ENCODE measurements at places on chromosomes 5 and 9.

DNA sequence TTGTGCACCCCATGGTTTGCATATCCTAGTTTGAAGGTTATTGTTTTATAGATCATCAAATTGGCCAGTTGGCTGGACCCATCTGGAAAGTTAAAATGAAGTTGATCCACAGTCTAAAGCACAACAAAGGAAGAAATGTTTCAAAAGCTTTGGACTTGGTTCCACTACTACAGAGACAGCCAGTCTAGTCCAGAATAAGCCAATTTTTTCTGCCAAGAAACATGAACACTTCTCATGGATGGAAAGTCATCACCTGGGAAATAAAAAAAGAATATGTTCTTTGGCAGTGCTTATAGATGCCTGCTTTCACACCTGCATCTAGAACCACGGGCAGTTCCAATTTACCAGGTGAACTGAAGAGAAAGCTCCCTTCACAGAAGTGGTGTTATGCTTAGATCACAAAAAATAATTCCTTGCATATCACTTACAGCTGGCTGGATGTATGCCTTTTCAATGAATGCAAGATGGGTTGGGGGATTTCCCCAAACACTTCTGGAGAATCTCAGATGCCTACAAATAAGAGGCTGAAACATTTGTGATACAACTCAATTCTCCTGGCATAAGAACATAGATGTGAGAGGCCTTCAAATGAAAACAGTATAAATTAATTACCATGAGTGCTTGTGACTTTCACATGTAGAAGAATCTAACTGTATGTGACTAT lies 26.9 kb downstream of the C9 start:
- peak; percentile 6 for DNase-seq

GRCh38 chr5:135047347-135047695 lies 13.3 kb upstream of the PITX1 start:
- DNase-seq, result no peak

DNA sequence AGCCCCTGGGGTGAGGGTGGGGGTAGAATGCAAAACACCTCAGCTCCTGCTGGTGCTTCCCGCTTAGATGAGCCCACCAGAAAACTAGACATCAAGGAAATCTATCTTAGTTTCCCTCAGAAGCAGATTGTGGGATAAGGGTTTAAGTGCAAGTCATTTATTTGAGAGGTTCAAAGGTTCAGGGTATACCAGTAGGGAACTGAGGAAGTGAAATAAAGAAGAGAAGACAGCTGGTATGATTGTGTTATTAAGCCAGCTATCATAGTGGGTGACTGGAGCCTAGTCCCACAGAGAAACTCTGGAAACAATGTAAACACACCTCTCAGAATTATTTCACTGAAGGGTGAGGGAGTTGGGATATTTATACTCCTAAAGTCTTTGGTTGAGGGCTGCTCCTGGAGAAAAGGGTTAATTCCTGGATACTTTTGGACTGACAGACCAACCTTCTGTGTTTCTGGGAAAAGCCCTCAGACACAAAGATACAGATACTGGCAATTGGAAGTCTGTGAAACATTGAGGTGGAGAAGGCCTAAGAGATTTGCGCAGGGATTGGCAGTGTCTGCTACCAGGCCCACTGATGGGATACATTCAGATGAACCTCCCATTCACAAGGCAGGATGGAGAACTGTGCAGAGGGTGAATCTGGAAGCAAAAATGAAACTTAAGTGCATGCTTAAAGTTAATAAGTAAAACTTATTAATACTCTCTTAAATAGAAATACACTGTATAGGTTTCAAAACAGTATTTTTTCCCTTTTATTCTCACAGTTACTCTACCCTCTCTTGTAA lies 6.4 kb upstream of the DCTN4 start:
- no peak for DNase-seq

- no peak for DNase-seq
These were observed 191.4 kb downstream of the MTRR start for GRCh38 chr5:8060235-8060952.

DNA sequence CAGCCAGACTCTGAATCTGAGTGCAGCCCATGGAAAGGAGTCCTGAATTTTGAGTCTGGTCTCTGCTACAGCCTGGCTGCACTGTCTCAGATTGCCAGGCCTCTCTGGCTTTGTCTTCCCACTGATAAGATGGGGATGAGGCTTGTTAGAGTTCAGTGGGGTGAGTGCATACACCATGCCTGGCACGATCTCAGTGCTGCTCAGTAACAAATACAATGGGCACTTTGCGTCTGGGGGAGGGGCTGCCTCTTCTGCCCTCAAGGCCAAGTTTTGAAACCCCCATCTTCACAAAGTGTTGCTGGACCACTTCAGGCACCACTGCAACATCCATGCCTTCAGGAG lies 49.0 kb downstream of the PPARGC1B start:
- no peak for DNase-seq

- no peak for DNase-seq
These were observed 606.4 kb upstream of the RORB start for GRCh38 chr9:73890685-73891277.

- DNase-seq, result peak; percentile 80
These were observed 77.7 kb downstream of the DNAH5 start for GRCh38 chr5:13866792-13867191.

DNA sequence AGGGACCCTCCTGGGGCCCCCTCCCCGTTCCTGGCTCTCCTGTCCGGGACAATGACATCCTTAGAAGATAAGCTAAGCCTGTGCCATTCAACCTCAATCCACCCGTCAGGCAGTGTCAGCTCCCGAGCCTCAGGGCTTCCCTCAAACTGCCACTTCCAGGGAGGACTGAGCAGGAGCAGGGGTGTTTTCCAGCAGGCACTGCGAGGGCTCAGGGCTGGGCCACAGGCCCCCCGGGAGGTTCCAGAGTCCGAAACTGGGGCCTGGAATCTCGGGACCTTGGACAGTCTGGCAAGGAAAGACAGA lies 26.2 kb downstream of the LHX3 start:
- no peak for DNase-seq

GRCh38 chr9:81293651-81294050 lies 395.7 kb downstream of the TLE1 start:
- DNase-seq, result no peak

GRCh38 chr9:99162759-99163364 lies 57.9 kb downstream of the TGFBR1 start:
- DNase-seq, result peak; percentile 82

- DNase-seq, result no peak
These were observed 59.6 kb downstream of the PRUNE2 start for GRCh38 chr9:76846297-76846696.

GRCh38 chr9:115694014-115694413 lies 459.6 kb upstream of the PAPPA start:
- DNase-seq, result peak; percentile 13

DNA sequence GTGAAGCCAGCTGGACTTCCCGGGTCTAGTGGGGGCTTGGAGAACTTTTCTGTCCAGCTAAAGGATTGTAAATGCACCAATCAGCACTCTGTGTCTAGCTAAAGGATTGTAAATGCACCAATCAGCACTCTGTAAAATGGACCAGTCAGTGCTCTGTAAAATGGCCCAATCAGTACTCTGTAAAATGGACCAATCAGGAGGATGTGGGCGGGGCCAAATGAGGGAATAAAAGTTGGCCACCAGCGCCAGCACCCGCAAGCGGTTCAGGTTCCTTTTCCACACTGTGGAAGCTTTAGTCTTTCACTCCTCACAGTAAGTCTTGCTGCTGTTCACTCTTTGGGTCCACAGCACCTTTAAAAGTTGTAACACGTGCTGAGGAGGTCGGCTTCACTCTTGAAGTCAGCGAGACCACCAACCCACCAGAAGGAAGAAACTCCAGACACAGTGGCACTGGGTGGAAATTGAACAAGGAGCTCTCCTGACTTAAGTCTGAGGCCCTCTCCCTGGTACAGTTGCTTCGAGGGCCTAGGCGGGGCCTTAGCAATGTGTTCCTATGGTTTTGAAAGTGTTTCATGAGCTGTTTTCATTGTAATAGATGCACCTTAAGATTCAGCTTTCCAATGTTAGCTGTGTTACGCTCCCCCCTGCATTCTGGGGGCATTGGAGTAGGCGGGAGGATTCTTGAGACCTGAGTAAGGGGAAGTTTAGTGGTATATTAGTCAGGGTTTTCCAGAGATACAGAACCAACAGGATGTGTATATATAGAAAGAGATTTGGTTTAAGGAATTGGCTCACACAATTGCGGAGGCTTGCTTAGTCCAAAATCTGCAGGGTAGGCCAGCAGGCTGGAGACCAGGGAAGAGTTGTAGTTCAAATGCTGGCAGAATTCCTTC lies 21.5 kb upstream of the MYO10 start:
- DNase-seq, result no peak

GRCh38 chr9:7534211-7534935 lies 265.2 kb downstream of the DMAC1 start:
- no peak for DNase-seq

GRCh38 chr5:126915496-126915895 lies 114.9 kb downstream of the MARCHF3 start:
- DNase-seq, result no peak

GRCh38 chr5:173309731-173310130 lies 18.5 kb downstream of the STC2 start:
- DNase-seq, result no peak

- no peak for DNase-seq
These were observed 38.8 kb downstream of the CWC27 start for GRCh38 chr5:64807520-64807919.

GRCh38 chr5:180331647-180331950 lies 21.5 kb downstream of the GFPT2 start:
- DNase-seq, result peak; percentile 18

DNA sequence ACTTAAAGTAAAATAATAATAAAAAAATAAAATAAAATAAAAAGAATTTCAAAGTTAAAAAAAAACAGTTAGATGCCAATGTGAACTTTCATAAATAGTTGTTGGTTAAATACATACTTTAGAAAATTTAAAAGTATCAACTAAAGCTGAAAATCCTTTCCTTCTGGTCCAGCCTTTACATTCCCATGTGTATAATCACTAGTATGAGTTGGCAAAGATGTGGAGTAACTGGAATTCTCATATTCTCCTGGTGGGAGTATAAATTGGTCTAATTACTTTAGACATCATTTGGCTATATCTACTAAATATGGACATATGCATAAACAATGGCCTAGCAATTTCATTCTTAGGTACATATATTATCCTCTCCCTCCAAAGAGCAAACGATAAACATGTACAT lies 619.9 kb downstream of the PTPRD start:
- no peak for DNase-seq

DNA sequence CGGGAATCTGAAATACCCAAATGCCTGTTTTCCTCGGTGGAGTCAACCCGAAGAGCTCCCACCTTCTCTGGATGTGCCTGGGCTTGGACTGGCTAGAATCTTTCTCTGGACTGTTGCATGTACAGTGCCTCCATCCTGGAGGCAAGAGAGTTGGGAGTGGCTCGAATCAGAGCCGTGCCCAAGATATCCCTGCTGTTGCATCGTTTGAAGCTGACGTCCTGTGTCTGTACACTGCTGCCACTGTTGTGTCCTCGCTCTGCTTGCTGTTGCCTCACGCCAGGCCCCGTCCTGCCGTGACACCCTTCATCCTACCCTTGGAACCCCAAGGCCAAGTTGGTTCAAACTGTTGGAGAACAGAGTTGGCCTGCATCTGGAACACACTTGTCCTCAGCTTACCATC lies 35.4 kb downstream of the FAXDC2 start:
- DNase-seq, result no peak

DNA sequence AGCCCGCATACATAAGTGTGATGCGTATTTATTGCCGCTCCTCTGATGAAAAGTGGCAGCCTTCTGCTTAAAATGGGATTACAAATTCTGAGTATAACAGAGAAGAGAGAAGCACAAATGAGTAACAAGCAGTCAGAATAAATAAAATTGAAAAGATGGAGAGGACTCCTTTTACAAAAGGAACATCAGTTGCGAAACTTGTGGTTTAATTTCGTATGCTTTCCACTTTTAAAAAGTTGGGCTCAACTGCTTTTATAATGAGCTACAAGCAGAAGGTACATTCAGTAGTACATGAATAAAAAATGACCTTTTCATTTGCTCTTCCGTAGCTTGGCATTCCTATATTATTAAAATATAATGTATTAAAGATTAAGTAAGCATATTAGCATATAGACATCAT lies 320.0 kb downstream of the FBXL17 start:
- DNase-seq, result no peak

- no peak for DNase-seq
These were observed 118.5 kb downstream of the MRPS30 start for GRCh38 chr5:44927115-44927733.

GRCh38 chr5:160749682-160750081 lies 102.3 kb downstream of the ATP10B start:
- no peak for DNase-seq

DNA sequence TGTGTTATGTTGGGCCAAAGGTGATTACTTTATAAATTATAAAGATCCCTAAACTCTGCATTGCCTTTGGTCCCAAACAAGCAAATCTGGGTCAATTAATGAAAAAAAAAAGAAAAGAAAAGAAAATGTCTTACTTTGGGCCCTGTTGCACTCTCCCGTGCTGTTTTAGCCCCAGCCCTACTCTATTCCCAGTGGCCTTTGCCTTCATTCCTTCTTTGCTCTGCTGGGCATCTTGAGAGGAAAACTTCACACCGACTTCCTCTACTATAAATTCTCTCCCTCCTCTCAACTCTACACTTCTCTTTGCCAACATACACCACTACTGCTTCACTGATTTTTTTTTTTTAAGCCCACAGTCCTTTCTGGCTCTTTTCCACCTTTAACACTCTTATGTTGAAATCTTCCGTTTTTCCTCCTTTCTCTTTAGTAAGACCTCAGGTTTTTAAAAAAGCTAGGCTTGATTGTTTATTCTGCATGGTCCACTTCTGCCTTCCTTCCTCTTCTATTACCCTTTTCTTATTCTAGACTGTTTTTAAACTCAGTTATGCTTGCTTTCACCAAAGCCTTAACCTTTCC lies 4.5 kb upstream of the MSMP start:
- no peak for DNase-seq

DNA sequence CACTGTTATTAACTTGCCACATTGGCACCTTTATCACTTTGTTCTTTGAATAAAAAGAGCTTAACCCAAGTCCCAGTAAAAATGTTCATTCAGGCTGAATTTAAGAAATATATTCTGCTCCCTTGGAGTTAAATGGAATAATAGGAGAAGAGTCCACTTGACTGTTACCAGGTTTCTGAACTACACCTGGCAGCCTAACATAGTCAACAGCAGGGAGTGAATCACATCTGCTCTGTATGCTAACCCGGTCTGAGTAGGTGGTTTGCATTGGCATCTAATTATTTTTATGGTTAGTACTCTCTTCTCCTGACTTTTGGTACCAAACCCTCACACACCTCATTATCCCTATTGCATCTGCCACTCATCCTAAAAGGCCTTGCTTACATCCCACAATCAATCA lies 86.7 kb downstream of the STK32A start:
- DNase-seq, result no peak

GRCh38 chr5:140258016-140258415 lies 44.9 kb downstream of the PFDN1 start:
- DNase-seq, result no peak

Measured in eye (tissue), 1 donor.